Stimulated activated CD8-positive, alpha-beta memory T cell treated with anti-CD3 and anti-CD28 coated beads, Interleukin-7, amount 100 ng/mL, for 48 hours (primary cell): ENCODE measurements at places on chromosomes 1 and 21.

DNA sequence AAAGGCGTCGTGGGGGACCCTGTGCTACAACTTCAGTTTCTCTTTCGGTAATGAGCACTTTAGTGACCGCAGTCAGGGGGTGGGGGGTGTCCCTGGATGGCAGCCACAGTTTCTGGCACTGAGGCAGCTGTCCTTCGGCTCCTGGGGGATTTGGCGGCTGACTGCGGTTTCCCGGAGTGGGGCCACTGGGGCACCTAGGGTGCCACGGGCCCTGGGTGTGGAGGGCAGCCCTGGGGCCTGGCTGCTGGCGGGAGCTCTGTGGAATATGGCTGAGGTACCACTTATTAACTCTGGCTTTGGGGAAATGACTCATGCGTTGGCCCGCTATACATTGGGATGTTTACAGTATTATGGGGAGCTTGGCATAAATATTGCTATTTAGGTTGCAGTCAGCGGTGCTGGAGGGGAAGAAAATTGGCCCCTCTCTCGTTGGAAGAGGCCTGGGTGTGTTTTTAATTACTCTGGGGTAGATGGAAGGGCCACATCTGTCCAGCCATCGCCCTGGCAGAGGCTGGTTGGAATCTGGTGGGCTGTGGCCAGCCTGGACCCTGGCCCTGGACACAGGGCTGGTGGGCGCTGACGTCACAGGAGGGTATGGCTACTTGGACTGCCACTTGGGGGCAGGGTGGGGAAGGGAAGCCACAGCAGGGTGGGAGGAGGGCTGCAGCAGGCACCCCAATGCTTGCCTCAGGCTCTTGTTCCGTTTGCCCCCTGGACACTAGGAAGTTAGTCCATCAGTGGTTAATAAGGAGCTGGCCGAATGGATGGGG is 2.0 kb downstream of the EPHB2 start:
- DNase-seq = no peak

- no peak for DNase-seq
These were observed 23.8 kb upstream of the APP start for GRCh38 chr21:26194326-26194725.

DNA sequence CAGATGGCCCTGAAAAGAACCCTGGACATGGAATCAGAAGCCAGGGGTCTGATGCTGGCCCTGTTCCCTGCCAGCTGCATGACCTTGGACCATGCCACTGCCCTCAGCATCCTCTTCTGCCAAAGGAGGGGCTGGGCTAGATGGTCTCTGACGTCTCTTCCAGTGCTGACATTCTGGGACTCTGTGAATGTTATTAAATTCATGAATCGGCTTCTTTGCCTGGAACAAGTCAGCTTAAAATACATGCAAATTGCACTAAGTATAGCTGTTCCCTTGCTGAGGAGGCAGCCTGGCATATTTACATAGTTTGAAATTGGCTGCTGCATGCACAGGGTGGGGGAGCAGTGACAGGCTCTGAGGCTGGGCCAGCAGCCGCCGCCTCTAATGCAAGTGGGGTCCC is 23.8 kb downstream of the KCNA2 start:
- no peak for DNase-seq

GRCh38 chr1:17525996-17526686 is 13.4 kb upstream of the ARHGEF10L start:
- DNase-seq = no peak
